ENCODE measurements at places on chromosomes 4 and X.

DNA sequence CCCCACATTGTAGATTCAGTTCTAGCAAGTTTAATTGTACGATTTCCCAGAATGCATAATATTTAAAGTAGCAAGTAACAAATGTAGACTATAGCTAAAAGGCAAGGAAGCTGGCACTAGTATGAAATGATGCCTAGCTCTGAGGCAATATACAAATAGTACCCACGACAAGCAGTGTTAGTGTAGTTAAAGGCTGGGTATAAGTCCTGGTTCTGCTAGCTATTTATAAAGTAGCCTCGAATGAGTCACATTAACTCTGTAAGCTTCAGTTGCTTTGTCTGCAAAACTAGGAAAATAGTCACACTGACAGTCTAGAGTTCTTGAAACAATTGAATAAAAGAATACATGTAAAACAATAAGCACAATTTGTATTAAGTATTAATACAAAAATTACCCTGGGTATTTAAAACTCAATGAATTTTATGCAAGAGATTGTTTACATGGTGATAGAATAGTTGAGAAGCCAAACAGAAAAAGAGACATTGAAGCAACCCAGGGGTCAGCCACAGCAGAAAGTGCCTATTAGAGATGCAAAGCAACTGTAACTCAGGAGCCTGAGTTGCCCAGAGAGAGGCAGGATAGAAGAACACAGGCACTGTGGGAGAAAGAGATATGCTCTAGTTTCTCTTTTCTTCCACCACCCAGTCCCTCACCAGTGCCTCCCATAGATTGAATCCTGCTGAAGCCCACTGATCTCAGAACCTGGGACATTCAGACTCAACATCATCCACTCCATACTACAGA lies 949.0 kb downstream of the C4orf33 start:
- no peak for DNase-seq

DNA sequence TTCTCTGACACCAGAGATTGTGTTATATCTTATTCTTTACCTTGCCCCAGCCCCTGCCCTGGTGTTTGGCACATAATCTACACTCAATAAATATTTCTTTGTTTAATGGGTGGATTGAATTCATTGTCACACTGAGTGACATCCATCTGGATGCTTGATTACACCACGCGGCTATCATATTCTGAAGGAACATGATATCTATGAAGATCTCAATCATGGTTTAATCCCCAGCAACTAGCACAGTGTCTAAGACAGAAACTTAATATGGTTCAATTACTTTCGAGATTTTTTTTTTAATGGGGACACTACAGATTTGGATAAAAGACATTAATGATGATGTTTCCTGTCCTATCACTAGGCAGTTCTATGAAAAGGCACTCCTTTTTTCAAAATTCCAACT lies 246.3 kb downstream of the PALLD start:
- no peak for DNase-seq

DNA sequence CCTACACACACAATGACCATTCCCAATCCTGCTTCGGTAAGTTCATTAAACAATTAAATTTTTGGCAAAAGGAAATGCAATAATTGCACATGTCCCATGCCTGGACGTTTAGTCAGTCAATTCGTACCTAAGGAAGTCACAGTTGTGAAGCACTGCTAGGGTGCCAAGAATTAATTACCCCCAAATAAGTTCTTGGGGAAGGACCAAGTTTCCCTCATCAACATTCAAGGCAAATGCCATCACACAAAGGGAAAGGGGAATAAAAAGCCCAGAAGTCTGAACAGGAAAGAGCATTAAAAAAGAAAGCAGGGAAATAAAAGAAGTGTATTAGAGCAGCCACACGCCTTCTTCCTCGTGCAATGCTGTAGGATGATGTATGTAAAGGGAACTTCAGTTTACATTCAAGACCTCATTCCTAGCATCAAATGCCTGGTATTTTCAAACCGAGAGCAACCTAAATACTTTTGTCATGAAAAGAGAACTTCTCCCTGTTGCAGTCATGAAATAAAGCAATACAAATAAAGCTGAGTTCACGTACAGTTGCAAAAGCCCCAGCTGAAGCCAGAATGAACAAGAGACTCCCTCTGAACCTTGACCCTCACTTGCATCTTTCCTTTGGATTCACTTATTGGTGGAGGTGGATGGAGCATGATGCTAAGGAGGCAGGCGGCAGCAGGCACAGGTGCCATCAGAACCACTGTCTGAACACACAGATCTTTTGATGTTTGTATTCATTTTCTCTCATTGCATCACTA lies 124.0 kb upstream of the PPARGC1A start:
- DNase-seq = no peak

DNA sequence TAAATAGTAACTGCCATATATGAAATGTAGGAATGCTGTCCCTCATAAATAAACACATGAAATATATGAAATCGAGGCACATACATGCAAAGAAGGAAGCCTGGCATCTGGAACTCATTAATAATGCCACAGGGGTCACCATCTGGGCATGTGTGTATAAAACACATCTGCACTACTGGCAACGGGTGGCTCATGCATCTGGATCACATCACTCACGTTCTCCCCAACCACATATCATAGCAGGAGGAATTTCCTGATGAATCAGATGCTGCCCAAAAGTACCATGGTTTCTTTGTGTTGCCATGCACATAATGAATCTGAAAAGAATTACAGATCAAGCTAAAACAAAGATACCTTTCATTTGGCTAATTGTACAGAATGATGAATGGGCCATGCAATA lies 28.6 kb downstream of the RNF175 start:
- DNase-seq = no peak

DNA sequence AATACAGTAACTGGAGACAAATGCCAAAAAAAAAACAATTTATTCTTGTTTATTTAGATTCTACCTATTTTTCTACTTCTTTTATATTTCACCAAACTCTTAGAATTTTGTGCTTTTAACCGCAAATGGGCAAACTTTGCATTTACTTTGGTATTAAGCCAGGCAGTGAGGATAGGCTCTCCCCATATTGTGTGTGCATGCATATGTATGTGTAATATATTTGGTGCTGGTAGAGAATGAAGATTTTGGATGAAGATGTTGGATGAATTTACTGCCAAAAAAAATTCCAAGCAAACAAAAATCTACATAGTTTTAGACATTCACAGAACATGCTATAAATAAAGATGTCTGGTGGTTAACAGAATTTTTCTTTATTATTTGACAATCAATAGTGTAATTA lies 30.3 kb downstream of the GALNTL6 start:
- no peak for DNase-seq

DNA sequence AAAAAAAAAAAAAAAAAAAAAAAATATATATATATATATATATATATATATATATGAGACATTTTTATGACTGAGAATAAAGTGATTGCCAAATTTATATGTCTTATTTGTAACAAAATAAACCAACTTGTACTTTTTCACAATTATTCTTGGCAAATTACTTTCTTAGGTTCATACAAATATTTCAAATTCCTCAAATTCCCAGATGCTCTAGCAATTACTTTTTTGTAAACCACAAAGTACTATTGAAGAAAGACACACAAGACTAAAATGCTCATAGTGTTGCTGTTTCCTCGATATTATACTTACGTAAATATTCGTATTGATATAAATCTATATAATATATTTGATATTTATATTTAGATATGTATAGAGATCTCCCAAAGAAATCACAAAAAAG lies 390.0 kb downstream of the FAT4 start:
- DNase-seq = no peak

DNA sequence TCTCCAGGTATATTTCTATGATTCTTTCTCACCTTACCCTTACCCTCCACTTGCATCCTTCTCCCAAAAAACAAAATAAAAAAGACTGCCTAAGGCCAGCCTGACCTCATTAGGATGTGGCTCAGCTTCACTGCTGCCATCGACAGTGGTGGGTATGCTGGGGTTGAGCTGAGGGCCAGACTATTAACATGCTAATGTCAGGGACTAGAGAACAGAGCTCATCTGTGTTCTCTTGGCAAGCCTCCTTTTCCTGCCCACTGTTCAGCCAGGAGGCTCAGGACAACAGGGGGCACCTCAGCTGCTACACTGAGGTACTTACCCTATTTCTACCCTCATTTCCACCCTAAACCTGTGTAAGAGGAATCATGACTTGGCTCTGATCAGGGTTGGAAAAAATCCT lies 59.3 kb downstream of the MSN start:
- DNase-seq = no peak

- no peak for DNase-seq
Observed at GRCh38 chr4:34732176-34732950, 1512.0 kb downstream of the ARAP2 start.

- DNase-seq = no peak
Observed at GRCh38 chrX:32448945-32449344, 762.4 kb downstream of the DMD start.

- DNase-seq = no peak
Observed at GRCh38 chr4:46781434-46782092, 127.5 kb downstream of the COX7B2 start.

DNA sequence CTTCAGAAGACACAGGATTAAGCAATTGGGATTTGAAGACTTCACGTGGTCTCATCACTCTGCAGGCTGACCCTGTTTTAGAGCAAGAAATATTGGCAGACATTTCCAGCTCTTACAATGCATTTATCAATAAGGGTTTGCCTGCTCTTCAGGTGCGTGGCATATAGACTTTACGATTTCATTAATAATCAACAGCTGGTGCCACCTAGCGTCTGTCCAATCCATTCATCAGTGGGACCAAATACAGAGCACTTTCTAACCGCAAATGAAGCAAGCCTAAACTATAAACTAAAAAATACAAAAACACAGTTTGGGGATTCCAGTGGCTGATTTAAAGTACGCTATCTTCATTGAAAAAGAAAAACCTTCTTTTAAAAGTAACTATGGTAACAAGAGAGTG lies 125.4 kb upstream of the DMD start:
- no peak for DNase-seq

DNA sequence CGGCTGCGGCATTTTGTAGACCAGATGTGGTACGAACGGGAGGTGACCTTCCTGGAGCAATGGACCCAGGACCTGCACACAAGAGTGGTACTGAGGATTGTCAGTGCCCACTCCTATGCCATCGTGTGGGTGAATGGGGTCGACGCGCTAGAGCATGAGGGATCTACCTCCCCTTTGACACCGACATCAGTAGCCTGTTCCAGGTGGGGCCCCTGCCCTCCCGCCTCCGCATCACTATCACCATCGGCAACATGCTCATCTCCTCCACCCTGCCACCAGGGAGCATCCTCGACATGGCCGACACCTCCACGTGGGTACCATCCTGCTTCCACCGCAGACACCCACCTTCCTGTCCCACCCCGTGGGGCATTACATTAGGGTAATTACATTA lies 46.2 kb downstream of the SMARCA5 start:
- no peak for DNase-seq

- DNase-seq = no peak
Observed at GRCh38 chrX:40011322-40012038, 86.3 kb downstream of the BCOR start.

DNA sequence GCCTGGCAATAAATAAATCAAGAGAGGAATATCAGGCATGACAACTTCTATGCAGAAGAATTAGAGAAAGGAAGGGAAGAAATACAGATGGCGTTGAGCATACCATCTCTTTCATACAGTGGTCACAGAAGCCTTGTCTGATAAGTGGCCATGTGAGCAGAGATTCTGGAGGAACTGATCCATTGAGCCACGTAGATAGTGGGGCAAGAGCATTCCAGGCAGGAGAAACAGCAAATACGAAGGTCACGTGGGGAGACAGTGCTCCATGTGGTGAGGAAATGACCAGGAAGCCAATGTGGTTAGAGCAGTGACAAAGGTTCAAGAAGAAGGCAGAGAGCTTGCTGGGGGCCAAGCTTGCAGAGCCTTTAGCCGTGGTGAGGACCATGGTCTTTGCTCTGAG lies 226.7 kb upstream of the NOCT start:
- no peak for DNase-seq

DNA sequence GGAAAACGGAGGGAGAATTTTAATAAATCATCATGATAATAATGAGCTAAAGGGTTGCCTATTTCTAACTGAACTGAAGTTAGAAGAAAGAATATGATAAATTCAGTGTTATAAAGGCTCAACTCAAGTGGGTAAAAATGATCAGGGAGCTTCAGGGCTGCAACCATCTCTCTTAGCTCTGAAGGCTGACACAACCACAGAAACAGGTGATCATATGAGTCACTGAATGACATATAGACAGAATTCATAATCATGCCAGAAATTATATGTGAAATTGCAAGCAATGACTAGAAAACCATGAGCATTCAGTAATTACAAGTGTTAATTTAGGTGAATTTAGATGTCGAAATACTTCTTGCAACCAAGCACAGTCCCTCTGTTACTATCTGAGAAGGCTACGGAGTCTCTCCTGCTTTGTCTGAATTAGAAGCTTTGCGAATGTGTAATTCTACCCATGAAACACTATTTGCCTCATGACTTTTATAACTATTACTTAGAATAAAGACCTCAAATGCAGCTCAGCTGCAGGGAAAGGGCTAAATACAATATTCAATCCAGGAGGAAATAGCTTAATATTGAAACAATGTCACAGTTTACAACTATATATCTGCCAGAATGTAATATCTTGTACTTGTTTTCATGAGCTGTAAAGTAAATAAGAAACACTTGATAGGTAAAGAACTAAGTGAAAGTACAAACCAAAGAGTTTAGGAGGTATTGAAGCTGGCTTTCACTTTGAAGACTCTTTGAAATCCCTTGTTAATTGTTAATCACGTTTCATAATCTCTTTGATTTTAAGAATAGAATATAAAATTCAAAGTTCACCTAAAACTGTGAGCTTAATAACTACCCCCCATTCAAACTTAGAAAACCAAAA lies 1972.6 kb downstream of the ARAP2 start:
- DNase-seq = no peak

GRCh38 chr4:77398256-77398655 lies 207.4 kb upstream of the CXCL13 start:
- no peak for DNase-seq

DNA sequence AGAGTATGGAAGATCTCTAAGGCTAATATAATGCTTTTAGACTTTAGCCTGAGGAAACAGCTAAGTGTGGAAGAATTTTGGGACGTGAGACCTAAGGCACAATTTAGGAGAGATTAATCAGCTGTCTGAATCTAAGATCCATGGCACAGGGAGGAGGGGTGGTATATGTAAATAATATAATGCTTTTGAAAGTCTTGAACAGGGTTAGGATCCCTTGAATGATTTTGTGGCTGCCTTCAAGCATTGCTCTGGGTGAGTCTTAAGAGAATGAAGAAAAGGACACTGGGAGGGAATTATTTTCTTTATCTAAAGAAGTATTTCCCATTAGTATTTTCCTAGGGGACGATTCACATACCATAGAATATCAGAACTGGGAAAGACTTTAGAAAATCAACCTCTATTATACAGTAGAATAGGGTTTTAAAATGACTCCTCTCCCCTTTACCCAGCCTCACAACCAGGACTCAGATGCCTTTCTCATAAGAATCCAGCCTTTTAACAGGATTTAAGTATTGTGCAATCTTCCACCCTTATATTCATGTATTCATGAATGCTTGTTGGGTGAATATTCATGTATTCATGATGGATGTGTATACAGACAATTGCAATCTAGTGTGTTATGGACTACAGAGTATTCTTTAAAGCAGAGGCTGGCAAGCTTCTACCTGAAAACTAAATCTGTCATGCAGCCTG lies 664.2 kb upstream of the CPEB2 start:
- DNase-seq = no peak

Data from neuronal stem cell (in vitro differentiated cells).